Calu3 (cell line): ENCODE measurements at places on chromosomes 5 and 9. TPM values are rescaled to one million over a fixed set of nuclear protein-coding genes. Genes with fewer than 3 reads are reported as not detected.

Gene FRMD3
- 0.38 and 0.93 TPM in 2 replicates for total RNA-seq

Gene SLC6A7
- not detected in 2 replicates for total RNA-seq

Gene TSLP
- total RNA-seq: 0.20 TPM in 1 of 2 replicates, not detected in the other

Gene NUTM2F
- total RNA-seq: not detected in 2 replicates
